H1 (cell line): ENCODE measurements at places on chromosomes 2 and 18. TPM values are rescaled to one million over a fixed set of nuclear protein-coding genes. Genes with fewer than 3 reads are reported as not detected.
A peak's percentile ranks its signal among the peaks of the same experiment; 100 is the strongest.

The FAP gene
- total RNA-seq, result not detected in 2 replicates

- no peak overlapping the region; the same call in 1 of the 2 replicates for H3K4me3 ChIP-seq
- peaks cover 10% of the 10 kb centered on the region for H3K4me1 ChIP-seq
- no peak for DNase-seq
- H3K27ac ChIP-seq, result no peak overlapping the region
- H3K36me3 ChIP-seq, result no peaks in the 10 kb centered on the region
Measured at GRCh38 chr2:150060341-150060740, 427.1 kb downstream of the RND3 start.

The RNF152 gene
- total RNA-seq, result 2.2 and 2.7 TPM in 2 replicates

DNA sequence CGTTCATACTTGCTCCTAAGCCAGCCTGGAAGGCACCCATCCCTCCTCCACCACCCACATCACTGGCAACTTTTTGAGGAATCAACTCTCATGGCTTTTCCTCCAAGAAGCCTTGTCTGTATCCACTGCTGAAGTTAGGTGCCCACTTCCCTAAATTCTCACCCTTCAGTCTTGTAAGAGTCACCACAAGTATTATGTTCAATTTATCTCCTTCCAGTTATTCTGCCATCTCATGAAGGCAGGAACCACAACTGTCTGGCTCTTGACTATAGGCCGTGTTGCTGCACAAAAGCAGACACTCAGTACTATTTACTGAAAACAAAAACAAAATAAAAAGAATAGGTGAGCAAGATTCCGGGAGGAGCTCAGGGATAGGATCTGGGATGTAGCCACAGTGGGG lies 234.8 kb downstream of the CYRIA start:
- no peaks in the 10 kb centered on the region for H3K27me3 ChIP-seq
- no peak overlapping the region for H3K4me3 ChIP-seq
- H3K27ac ChIP-seq, result no peak overlapping the region
- DNase-seq, result no peak

- H3K4me1 ChIP-seq, result no peaks in the 10 kb centered on the region
- no peaks in the 10 kb centered on the region for H3K36me3 ChIP-seq
- H3K27ac ChIP-seq, result no peak overlapping the region
- DNase-seq, result no peak
Measured at GRCh38 chr2:132446444-132446843, 29.8 kb downstream of the GPR39 start.

DNA sequence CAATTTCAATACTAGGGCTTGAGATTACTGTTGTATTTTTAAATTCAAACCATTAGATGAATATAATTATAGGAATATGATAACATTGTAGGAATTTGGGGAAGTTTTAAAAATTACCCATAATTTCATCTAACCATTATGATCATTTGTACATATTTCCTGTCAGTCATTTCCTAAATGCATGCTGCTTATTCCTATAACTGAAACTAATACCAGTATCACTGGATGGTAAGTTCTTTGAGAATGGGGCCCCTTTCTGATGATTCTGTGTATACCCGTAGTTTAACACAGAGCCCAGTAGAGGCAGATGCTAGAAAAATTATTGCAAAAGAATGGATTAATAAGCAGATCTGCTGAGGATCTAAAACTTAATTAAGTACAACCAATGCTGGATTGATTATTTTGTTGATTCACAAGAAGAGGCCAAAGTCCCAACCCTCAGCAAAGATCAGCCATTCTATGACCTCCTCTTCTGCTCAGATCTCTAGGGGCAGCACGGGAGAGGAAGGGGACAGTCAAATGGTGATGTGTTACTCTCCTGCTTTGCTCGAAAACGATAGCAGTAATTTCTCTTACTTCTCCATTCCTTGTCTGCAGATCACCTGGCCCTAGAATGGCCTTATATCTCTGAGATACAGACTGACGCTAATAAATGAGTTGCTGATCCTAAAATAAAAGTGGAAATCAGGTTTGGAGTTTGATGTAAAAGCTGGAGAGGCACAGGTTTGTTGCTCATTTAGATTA lies 69.5 kb upstream of the PELI1 start:
- no peaks in the 10 kb centered on the region for H3K36me3 ChIP-seq
- H3K4me3 ChIP-seq, result no peak overlapping the region
- peaks cover 5% of the 10 kb centered on the region; the same call in 1 of the 2 replicates for H3K4me1 ChIP-seq
- no peaks in the 10 kb centered on the region for H3K27me3 ChIP-seq

- DNase-seq, result no peak
- no peaks in the 10 kb centered on the region for H3K27me3 ChIP-seq
- no peak overlapping the region for H3K4me3 ChIP-seq
- H3K36me3 ChIP-seq, result no peaks in the 10 kb centered on the region
Measured at GRCh38 chr18:10523544-10523943, 2.3 kb upstream of the NAPG start.

The CDH7 gene
- 1.3 and 1.5 TPM in 2 replicates for total RNA-seq

- H3K27me3 ChIP-seq, result no peaks in the 10 kb centered on the region
- H3K4me3 ChIP-seq, result no peak overlapping the region
- peak; percentile 45 for DNase-seq
- H3K36me3 ChIP-seq, result no peaks in the 10 kb centered on the region
Measured at GRCh38 chr2:230934231-230935129, 9.4 kb upstream of the GPR55 start.

The CDKL4 gene
- 0.29 TPM in 1 of 2 replicates, not detected in the other for total RNA-seq

GRCh38 chr2:165164201-165164600 lies 39.6 kb downstream of the SCN3A start:
- no peaks in the 10 kb centered on the region for H3K27me3 ChIP-seq
- no peak for DNase-seq
- H3K4me3 ChIP-seq, result no peak overlapping the region

The KDSR gene
- 43.5 and 50.5 TPM in 2 replicates for total RNA-seq

GRCh38 chr2:159013103-159013502 lies 44.7 kb downstream of the TANC1 start:
- no peak overlapping the region for H3K27ac ChIP-seq
- no peaks in the 10 kb centered on the region for H3K27me3 ChIP-seq
- H3K36me3 ChIP-seq, result no peaks in the 10 kb centered on the region
- H3K4me1 ChIP-seq, result no peaks in the 10 kb centered on the region; the same call in 1 of the 2 replicates
- no peak for DNase-seq
- no peak overlapping the region for H3K4me3 ChIP-seq

DNA sequence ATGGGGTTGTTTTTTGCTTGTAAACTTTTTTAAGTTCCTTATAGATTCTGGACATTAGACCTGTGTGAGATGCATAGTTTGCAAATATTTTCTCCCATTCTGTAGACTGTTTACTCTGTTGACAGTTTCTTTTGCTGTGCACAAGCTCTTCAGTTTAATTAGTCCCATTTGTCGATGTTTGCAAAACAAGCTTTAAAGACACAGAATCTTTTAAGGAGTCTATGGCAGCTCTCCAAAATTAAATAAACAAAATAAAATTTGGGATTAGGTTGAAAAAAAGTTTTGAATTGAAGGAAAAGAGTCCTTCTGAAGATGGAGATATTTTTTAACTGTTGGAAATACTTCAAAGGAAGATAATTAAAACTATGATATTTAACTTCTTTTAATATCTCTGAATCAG lies 88.8 kb downstream of the MAP3K20 start:
- no peak overlapping the region for H3K4me3 ChIP-seq
- H3K27me3 ChIP-seq, result no peaks in the 10 kb centered on the region
- H3K27ac ChIP-seq, result no peak overlapping the region
- no peaks in the 10 kb centered on the region for H3K36me3 ChIP-seq

The SCYGR4 gene
- total RNA-seq, result not detected in 2 replicates

The CIB4 gene
- total RNA-seq, result not detected in 2 replicates

The EN1 gene
- not detected in 2 replicates for total RNA-seq

GRCh38 chr2:118539290-118539689 lies 308.2 kb downstream of the EN1 start:
- no peak overlapping the region for H3K27ac ChIP-seq
- H3K4me3 ChIP-seq, result no peak overlapping the region
- peak; percentile 56 for DNase-seq

GRCh38 chr2:167275046-167275445 lies 386.8 kb downstream of the XIRP2 start:
- no peaks in the 10 kb centered on the region for H3K27me3 ChIP-seq

The MYOM1 gene
- total RNA-seq, result 0.32 and 0.78 TPM in 2 replicates
